NCI-H1694 treated with DMSO at 0.1 percent for 48 hours (cell line): ENCODE measurements at places on chromosomes 5 and 9.

GRCh38 chr5:165014439-165014838 lies 1509.0 kb downstream of the MAT2B start:
- no peak for DNase-seq

- peak; percentile 80 for DNase-seq
Observed at GRCh38 chr5:126015235-126016181, 407.7 kb upstream of the GRAMD2B start.

GRCh38 chr5:14177634-14178033 lies 34.5 kb downstream of the TRIO start:
- DNase-seq: no peak

DNA sequence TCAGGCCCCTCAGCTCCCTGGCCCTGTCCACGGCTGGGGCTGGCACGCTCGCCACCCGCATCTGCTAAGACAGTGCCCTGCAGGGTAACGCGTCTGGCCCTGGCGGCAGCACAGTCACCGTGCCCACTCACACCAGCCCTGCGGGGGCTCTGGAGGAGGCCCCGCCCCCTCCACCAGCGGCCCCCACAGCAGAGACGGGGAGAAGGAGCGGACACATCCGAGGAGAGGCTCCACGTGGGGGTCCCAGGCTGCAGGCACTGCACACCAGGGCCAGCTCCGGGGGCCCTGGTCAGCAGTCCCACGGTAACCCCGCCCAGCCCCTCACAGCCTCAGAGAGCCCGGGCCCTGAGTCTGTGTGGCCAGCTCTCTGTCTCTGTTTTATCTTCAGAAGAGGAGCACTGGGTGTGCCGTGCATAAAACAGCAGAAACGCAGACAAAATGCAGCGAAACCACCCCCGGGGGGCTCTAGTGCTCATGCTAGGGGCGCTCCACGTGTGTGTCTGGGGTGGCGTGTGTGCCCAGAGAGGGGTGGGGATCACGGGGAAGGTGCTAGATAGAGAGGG lies 47.5 kb upstream of the NRARP start:
- DNase-seq: no peak

DNA sequence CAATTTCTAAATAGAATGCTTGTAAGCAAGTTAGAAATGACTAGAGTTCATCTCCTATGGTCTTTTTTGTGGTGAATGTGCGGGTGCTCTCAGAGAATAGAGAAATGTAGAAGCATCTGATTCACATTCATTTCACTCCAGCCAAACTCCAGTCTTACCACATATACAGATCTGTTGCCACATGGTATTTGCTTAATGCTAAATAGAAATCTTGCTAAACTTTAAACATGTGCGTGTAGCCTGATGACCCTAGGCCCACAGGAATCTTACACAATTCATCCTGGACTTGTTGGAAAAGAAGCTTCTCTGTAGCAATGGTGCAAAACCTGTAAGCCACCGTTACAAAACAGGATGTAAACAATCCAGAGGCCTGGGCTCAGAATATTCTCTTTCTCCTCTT lies 135.2 kb downstream of the PCSK1 start:
- DNase-seq: no peak

GRCh38 chr9:117145811-117146490 lies 268.9 kb downstream of the ASTN2 start:
- DNase-seq: peak; percentile 87

DNA sequence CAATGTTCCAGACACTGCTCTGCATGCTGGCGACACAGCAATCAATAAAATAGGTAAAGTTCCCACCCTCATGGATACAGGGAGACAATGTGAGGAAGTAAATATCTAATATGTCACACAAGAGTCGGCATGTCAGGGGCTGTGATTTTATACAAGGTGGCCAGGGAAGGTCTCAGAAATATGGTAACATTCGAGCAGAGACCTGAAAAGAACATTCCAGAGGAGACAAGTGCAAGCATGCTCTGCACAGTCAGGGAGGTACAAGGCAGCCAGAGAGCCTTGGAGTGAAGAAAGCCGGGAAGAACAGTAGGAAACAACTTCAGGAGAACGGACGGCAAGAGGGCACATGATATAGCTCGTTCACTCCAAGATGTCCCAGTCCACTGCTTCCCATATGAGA lies 89.2 kb upstream of the ZNF462 start:
- DNase-seq: no peak

GRCh38 chr9:134433101-134433500 lies 106.8 kb downstream of the RXRA start:
- DNase-seq: no peak

DNA sequence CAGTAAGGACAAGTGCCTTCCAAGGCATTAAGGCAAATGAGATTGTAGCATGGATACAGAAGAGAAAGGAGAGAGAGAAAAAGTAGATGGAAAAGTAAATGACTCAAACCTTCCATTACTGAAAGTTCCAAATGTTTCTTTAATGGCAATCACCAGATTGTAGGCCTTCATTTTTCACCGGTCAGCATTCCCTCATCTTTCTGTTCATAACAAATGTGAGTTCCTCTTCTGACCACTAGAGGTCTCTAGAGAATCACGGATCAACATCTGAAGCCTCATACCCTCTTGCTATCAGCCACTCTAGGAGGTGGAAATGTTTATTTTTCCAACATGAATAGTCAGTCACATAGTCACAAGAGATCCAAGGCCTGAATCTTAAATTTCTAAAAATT lies 73.6 kb upstream of the RPS23 start:
- peak; percentile 44 for DNase-seq

GRCh38 chr5:79236970-79237739 lies 1.2 kb downstream of the JMY start:
- DNase-seq: no peak

- DNase-seq: no peak
Observed at GRCh38 chr5:116585227-116585626, 10.6 kb upstream of the SEMA6A start.

DNA sequence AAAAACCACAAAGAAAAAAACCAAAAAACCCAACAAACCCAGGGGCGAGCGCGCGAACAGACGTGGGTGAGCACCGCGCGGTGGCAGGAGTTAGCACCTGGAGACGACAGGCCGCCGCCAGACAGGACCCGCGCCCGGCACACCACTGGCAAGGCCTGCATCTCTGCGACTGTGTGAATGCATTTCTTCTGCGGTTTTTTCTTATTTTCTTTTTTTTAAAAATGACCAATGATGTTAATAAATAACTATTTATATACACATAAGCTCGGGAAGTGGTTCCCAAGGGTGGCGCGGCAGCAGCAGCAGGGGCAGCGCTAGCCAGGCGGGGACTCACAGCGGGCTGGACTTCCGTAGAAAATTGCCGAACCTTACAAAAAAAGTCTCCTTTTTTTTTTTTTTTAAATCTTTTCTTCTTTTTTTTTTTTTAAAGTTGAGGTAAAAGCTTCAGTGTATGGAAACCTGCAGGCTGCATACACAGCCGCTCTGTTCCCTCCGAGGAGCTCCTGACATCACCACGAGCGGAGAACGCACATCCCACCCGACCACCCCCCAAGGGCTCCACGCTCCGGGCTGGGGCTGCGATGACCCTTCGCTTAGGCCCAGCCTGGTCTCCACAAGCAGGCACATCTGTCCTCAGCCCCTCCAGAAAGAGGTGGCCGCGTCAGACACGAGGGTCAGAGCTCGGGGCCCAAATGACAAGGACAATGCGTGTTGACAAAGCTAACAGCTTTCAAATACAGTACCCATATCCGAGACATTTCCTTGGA lies 7.4 kb downstream of the BRD3OS start:
- DNase-seq: no peak

- DNase-seq: no peak
Observed at GRCh38 chr9:79387101-79387835, 184.5 kb upstream of the TLE4 start.

- no peak for DNase-seq
Observed at GRCh38 chr5:140857177-140857986, 1.7 kb downstream of the PCDHA10 start.

GRCh38 chr5:135343413-135343812 lies 55.6 kb downstream of the MACROH2A1 start:
- no peak for DNase-seq

GRCh38 chr5:121748686-121749085 lies 103.0 kb upstream of the FTMT start:
- DNase-seq: no peak

DNA sequence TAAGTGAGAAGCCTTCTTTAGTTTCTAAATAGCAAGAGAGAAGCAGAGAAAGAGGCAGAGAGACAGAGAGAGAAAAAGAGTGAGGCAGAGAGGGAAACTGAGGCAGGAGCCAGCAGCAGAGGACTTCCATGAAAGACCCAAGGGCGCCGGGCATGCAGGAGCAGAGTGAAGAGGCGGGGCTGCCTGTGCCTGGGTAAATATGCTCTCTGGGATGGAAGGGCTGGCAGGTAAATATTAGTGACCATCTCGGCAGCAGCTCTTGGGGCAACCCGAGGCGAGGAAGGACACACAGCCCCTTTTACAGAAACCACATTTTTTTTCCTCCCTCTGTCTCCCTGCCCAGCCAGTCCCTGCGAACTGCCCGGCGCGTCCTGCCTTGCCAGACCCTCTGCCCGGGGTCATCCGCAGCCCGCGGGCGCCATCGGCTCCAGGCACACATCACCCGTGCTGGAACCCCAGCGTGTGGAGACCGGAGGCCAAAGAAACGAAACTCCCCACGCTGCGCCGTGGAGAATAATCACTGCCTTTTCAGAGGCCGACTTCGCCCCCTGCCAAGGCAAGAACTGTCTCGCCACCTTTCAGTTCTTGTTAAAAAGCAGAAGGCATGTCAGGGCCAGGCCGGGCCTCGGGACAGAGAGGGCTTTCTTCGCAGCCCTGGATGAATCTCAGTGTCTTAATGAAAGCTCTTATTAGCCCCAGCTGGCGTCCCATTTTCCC lies 61.3 kb downstream of the BOD1 start:
- DNase-seq: no peak

GRCh38 chr5:158450751-158451171 lies 591.8 kb upstream of the CLINT1 start:
- no peak for DNase-seq

DNA sequence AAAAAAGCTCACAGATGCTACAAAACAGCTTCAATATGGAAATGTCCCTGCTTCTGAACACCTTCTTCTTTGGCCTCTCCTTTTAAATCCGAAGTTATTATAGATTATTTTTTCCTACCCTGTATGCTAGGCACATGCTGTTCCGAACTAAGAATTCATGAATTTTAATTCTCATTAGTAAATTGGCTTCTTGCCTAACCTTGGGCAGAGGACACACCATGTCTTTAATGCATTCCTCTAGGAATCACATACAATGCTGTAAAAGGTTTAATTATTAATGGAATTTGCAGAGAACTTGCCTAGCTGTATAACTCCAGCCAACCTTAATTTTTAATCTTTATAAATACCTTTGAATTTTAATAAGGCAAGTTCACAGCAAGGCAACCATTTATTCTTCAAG lies 234.4 kb downstream of the NTRK2 start:
- no peak for DNase-seq

DNA sequence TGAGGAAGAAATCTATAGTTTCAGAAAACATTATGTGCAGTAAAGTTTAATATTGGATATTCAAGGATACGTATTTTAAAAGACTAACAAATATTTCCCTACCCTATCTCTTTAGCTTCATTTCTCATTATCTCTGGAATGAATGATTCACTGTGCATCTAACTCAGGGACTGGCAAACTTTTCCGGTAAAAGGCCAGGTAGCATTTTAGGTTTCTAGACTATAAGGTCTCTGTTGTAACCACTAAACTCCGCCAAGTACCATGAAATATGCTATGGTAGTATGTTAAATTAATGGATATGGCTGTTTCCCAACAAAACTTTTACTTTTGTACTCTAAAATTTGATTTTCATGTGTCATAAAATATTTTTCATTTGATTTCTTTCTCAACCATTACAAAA lies 13.2 kb downstream of the FEM1C start:
- no peak for DNase-seq

DNA sequence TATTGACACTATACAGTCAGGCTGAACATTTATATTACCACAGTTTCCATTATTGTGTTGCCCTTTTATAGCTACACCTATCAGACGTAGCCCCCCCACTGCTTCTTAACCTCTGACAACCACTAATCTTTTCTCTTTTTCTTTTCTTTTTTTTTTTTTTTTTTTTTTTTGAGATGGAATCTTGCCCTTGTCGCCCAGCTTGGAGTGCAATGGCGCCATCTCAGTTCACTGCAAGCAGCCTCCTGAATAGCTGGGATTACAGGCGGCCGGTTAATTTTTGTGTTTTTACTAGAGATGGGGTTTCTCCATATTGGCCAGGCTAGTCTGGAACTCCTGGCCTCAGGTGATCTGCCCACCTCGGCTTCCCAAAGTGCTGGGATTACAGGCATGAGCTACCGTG lies 75.4 kb downstream of the UHRF2 start:
- no peak for DNase-seq

DNA sequence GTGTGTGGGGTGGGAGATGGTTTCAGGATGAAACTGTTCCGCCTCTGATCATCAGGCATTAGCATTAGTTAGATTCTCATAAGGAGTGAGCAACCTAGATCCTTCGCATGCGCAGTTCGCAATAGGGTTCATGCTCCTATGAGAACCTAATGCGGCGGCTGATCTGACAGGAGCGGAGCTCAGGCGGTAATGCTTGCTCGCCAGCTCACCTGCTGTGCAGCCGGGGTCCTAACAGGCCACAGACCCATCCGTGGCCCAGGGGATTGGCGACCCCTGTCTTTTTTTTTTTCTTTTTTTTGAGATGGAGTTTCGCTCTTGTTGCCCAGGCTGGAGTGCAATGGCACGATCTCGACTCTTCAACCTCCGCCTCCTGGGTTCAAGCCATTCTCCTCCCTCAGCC lies 119.1 kb downstream of the KCNIP1 start:
- DNase-seq: no peak

GRCh38 chr9:138101444-138102234 lies 224.1 kb downstream of the CACNA1B start:
- DNase-seq: no peak

DNA sequence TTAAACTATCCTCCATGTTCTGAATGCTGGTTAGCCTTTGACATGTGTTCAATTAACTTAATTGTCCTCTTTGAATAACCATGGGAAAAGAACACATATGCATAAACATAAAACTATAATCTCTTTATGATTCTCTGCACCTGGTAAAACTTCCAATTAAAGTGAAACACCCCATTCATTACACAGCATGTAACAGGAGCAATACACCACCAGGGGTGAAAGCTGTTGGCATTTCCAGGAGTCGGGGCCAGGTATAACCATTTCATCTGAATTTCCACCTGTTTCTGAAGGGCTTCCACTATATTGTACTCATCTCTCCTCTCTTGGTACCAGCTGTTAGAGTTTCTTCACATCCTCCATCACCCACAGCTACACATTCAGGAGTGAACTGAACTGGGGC lies 303.8 kb downstream of the EDIL3 start:
- no peak for DNase-seq

GRCh38 chr5:165227515-165227914 lies 1722.1 kb downstream of the MAT2B start:
- no peak for DNase-seq

DNA sequence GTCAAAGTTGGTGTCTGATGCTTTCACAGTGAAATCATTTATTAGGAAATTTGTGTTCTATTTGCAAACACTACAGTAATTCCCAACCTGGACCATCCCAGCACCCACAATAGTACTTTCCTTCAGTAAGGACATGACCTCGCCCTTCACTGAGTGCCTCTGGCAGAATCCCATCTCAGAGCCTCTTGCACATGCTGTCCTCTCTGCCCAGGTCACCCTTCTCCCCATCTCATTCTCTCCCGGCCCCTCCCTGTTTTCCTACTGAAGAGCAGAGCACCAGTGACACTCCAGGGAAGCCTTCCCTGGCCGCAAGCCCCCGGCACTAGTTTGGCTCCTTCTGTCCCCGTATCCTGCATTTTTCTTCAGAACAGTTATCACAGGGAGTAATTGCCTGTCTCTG lies 220.4 kb downstream of the MAPKAP1 start:
- no peak for DNase-seq

- DNase-seq: no peak
Observed at GRCh38 chr9:89375191-89375760, 57.0 kb downstream of the SECISBP2 start.

- no peak for DNase-seq
Observed at GRCh38 chr9:106897236-106897635, 34.3 kb downstream of the ZNF462 start.
